NCI-H1105 (cell line): ENCODE measurements at places on chromosomes 5 and 9.

DNA sequence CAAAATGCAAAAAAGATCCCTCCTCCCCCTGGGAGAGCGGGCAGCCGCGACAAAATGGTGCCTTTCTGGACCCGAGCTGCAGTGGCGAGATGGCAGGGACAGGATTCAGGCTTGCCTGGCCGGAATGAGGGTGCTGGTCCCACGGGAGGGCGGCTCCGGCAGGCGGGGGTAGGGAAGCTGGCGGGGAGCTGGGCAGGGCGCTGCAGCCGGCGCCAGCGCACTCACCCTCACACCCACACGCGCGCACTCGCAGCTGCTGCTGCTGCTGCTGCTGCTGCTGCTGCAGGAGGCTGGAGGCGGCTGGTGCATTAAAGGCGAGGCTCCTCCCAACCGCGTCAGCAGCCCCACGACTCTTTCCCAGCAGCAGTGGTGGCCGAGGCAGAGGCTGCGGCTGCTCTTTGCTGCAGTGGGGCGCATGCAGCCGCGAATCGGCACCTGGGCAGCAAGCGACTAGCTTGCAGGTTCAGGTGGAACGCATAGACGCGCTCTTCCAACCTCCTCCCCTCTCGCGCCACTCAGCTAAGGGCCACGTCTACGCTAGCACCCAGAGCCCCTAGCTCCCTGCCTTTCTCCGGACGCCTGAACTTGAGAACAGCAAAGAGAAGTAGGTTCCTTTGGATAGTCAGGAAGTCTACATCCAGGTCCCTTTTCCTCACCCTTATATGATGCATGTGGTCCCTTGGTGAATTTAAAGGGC lies at the start of gene PPP2R2B:
Gene PPP2R2B, minus strand, starts transcription at position 282 of the 697 bp plus-strand sequence.
- peak; percentile 37 for DNase-seq

DNA sequence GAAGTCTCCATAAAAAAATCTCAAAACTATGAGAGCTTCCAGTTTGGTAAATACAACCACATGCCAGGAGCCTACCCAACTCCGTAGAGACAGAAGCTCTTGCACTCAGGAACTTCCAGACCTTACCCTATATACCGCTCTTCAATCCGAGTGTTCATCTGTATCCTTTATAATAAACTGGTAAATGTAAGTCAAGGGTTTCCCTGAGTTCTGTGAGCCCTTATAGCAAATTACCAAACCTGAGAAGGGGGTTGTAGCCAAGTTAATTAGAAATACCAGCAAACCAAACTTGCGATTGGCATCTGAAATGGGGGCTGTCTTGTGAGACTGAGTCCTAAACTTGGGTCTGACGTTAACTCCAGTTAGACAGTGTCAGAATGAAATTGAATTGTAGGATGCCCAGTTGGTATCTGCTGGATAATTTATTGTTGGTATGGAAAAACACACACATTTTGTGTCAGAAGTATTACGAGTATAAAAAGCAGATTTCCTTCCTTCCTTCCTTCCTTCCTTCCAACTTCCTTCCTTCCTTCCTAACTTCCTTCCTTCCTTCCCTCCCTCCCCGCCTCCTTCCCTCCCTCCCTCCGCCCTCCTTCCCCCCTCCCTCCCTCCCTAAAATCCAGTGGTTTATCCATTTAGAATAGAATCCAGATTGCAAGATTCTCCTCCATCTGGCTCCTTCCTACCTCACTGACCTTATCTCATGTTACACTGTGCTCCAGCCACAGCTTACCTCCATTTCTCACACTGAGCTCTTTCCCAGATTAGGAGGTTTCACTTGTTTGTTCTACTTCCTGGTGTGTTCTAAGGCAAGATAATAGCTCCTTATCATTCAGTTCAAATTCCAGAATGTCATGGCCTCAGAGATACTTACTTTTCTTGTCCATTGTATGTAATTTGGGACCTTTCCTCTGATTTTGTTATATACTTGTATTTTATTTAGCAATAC lies 196.7 kb downstream of the WDR70 start:
- DNase-seq = no peak

DNA sequence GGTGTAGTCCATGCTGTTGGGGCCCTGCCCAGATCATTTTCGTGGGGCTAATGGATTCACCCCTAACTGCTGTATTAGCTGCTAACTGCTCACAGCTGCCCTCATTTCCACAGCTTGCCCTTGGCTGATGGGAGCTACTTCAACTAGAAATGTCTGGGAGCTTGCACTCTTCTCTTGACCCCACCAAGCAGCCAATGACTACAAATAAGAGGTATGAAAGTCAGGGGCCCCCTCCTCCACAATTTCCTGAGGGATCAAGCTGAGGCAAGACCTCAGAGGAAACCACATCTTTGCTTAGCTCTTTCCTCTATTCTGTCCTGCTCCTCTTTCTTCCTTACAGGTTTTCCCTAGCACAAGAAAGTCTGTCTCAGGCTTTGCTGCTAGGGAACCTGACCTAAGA lies 397.5 kb downstream of the MLLT3 start:
- DNase-seq = no peak

DNA sequence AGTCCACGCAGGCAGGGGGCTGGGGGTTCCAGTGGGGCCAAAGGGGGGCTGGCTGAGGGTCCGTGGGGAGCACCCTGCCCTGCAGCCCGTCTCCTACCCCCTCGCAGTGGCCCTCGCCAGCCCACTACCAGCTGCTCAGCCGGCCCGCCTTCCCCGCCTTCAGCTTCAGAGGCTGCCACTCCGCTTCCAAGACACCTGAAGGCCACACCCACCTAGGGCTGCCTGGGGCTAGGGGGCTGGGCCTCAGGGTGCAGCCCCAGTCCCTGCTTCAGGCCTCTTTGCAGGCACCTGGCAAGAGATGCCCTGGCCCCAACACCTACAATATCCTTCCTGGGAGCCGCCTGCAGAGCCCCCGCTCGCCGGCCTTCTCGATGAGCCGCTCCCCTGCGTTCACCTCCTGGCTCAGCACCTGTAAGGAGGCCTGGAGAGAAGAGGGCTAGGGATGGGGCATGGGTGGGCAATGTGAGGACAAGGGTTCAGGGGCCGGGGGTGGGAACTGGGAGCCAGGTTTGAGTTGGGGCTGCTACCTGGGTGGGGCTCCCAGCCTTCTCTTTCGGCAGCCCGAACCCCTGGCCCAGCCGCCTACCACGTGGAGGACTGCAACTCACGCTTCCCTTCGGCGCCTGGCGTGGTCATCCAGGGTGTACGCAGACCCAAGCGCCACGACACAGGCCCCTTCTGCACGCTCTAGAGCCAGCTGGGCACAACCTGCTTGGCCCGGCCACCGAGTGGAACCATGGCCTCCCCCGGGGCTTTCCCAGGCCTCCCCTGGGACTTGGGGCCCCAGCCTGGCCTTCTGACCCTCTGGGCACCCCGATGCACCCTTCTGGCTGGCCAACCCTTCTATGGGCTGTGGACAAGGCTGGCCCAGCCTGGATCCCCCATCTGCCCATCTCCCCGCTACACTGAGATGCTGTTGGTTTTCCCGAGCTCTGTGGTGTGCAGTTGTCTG lies 1.7 kb downstream of the STPG3 start:
- DNase-seq = no peak

DNA sequence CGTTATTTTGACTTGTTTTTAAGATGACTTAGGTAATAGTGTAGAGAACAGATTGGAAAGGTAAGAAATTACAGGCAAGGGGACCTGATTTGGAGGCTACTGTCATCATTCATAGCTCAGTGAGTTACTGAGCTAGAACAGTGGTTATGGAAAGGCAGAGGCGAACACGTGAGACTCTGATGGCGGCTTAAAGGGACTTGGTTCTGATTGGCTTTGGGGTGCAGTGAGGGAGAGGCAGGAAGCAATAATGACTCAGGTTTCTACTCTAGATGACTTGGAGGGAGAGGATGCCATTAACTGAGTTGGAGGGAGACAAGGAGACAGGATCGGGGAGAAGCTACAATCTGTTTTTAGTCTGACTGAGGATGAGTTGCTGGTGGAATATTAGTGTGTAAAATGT lies 3.0 kb downstream of the F2RL2 start:
- no peak for DNase-seq

DNA sequence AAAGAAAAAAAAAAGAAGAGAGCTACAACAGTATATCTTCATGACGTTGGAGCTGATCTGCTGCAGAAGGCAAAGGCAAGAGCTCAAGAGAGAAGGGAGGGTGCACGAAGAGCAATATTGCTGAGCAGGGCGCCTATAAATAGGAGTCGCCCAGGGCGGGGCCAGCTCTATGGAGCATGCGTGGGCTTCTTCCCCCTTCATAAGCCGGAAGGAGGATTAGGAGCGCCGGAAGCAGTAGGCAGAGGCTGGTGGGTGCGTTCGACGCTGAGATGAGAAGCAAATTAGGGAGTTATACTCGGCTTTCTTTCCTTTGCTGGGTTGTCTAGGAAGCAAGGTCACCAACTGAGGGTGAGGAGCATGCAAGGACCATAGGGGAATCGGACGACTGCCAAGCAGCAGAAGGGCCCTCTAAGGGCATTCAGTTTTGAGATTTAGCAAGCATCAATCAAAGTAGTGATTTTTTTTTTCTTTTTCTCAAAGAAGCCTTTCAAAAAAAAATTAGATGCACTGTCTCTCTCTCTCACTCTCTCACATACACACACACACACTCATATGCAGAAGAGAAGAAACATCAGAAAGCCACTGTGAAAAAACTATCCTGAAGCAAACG lies 496.7 kb downstream of the ENC1 start:
- no peak for DNase-seq

DNA sequence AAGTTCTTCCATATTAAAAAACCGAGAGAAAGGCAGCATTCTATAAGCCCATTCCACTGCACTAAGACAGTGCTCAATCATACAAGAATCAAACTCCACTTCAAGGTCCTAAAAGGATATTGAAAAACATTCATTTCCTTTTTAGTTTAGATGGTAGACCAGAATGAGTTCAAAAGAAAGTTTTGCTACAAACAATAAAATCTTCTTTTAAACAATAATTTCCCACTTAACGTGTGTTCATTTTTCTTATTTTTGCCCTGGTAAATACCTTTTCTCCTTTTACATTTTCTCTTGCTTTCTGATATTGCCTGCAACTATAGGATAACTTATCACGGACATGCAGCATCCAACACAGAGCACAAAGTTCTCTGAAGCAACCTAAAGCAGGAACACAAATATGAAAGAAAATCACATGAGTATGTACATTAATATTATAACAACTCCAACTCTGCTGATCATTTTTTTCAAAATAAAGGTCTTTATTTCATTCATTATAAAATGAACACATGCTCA lies 61.7 kb downstream of the CPLANE1 start:
- DNase-seq = no peak

- no peak for DNase-seq
Observed at GRCh38 chr5:31827867-31828266, 188.9 kb downstream of the PDZD2 start.

- no peak for DNase-seq
Observed at GRCh38 chr9:72477930-72478518, 43.4 kb upstream of the TMC1 start.

- DNase-seq = no peak
Observed at GRCh38 chr5:33371660-33372059, 69.1 kb upstream of the TARS1 start.

DNA sequence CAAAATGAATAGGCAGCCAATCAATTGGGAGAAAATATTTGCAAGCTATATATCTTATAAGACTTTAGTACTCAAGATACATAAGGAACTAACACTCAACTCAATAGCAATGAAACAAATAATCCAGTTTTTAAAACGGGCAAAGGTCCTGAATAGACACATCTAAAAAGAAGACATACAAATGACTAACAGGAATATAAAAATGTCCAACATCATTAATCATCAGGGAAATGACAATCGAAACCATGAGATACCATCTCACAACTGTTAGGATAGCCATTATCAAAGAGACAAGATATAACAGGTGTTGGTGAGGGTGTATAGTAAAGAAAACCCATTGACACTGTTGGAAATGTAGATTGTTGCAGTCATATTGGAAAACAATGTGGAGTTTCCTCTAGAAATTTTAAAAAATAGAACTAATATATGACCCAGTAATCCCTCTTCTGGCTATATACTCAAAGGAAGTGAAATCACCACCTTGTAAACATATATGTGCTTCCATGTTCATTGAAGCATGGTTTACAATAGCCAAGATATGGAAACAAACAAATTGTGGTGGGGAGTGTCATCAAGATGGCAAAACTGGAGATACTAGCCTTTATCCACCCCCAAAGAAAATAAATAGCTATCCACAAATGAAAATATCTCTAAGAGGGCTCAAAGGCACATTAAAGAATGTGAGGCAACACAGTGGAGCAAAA lies 13.9 kb upstream of the BTNL3 start:
- no peak for DNase-seq

GRCh38 chr9:99745085-99745484 lies 76.6 kb upstream of the NR4A3 start:
- DNase-seq = no peak

GRCh38 chr5:160199410-160199911 lies 29.8 kb upstream of the FABP6 start:
- DNase-seq = peak; percentile 10

DNA sequence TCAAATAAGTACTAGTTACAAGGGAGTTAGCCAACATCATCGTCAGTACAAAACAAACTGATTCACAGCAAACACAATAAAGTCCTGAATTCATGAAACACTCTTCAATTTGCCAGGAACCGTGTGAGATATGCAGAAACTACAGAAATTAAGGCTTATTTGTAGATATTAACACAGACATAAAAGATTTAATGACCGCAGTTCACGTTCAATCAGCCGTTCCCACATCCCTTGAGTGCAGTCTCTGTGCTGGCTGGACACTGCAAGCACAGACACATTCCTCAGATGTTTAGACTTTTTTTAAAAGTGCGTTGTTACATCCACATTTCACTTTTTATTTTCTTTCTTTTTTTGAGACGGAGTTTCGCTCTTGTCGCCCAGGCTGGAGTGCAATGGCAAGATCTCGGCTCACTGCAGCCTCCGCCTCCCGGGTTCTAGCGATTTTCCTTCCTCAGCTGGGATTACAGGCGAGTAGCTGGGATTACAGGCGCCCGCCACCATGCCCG lies 566 bp upstream of the CEP78 start:
- no peak for DNase-seq

GRCh38 chr5:8528106-8528505 lies 659.2 kb downstream of the MTRR start:
- no peak for DNase-seq

DNA sequence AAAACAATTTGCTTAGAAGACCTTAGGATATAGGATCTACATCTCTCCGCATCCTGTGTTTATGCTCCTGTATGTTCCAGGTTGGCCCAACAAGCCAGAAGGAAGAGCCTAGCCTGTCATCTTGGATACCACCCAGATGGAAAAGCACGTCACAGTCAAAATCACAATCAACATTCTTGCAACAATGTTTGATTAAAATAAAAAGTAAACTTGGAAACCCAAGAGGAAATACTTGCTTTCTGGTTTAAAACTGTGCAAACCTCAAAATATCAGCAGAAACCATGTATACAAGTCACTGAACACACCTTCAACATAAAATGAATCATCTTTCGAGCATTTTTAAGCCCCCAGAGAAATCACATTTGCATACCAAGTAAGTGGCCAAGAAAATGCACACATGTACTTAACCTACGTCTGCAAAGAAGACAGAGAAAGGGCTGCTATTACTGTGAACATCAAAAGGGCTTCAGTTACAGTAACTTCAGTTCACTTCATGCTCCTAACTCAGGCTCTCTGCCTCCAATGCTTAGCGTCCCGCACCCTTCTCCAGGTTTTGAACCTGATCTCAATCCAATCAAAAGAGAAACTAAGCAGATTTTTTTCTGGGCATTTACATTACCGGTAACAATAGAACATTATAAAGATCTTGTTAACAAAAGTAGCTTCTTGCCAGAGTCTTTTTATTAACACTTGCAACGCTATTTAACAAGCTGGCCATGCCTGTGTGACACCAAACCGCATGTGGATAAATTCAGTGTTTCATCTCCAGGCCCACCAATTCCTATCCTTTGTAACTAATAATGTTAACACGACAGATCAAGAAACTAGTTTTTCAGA lies 1.3 kb downstream of the ENC1 start:
- no peak for DNase-seq

GRCh38 chr5:178383301-178383918 lies 150.8 kb upstream of the PHYKPL start:
- DNase-seq = no peak
